ENCODE measurements at places on chromosomes 2 and 18.

DNA sequence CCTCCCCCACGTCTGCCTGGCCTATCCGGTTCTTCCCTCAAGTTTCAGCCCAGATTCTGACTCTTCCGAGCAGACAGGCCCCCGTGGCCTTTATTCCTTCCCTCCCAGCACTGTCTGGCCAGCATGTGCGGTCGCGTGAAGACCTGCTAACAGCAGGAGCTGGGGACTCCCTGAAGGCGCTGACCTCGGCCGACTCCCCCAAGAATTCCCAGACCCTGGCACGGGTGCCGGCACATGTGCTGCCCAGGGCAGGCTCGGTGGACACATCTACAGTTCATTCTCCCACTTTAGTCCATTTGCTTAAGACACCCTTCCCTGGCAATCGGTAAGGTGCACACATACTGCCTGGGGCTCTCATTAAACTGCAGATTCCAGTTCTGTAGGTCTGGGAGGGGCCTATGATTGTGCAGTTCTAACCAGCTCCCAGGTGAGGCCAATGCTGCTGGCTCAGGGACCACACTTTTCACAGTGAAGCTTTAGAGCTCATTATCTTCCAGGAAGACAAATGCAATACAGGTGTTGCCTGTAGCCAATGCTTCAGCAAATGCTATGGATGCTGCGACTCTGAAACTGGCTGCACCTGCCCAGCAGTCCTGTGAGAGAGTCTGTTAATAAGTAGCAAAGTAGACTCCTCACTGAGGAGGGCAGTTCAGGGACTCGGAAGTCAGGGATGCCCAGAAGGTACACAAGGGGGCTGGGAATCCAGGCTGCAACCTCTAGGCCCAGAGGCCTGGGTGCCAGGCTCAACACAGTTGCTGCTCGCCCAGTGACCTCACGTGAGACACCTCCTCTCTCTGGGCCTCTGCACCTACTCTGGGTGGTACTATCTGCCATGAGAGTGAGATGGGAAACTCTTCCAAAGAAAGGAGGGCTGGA is 45.4 kb upstream of the TAF1B start:
- DNase-seq: peak; percentile 80

DNA sequence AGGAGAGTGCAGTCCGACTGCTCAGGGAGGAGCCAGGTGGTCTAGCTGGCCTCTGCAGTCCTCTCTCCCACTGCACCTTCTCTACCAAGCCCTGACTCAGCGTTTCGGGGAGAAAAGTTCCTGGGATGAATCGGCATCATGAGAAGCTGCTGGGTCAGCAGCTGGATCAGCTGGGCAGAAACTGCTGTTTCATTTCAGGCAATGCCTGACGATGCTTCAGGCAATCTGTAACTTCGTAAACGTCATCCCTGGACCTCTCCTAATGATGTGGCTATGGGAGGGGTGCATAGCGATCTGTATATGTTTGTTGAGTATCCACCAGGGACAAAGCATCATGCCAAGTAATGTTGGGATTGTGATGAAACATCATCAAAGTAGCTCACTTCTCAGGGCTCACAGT is 20.7 kb downstream of the LIPG start:
- no peak for DNase-seq

- no peak for DNase-seq
Measured at GRCh38 chr2:111135910-111136297, 15.2 kb downstream of the BCL2L11 start.

DNA sequence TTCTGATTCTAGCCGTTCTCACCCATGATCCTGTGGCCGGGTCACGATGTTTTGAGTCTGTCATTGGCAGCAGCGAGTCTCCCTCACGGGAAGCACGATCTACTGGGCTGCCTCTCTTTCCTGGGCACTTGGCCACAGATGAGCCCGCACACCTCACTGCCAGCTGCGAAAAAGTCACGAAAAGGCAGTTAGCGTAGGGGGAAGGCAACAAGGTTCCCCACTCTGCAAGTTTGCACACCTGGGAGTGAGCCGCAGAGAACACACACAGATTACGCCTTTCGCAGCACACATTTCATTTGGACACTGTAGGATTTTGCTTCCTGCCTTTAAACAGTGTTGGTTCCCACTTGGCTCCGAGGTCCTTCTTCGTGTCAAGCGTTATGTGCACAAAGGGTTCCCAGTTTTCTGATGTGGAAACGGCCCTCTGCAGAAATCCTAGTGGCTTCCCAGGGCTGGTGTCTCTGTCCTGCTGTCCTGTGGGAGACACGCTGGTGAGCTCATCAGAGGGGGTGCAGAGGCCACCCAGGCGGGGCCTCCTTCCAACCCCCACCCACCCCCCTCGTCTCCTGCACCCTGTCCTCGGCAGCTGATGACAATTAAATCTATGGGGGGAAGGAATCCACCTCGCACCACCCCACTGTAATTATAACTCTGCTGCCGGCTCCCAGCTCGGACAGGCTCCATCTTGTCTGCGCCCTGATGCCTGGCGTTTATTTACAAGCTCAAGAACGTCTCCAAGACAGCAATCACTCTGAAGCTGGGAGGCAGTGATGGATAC is 157.3 kb upstream of the SALL3 start:
- no peak for DNase-seq

DNA sequence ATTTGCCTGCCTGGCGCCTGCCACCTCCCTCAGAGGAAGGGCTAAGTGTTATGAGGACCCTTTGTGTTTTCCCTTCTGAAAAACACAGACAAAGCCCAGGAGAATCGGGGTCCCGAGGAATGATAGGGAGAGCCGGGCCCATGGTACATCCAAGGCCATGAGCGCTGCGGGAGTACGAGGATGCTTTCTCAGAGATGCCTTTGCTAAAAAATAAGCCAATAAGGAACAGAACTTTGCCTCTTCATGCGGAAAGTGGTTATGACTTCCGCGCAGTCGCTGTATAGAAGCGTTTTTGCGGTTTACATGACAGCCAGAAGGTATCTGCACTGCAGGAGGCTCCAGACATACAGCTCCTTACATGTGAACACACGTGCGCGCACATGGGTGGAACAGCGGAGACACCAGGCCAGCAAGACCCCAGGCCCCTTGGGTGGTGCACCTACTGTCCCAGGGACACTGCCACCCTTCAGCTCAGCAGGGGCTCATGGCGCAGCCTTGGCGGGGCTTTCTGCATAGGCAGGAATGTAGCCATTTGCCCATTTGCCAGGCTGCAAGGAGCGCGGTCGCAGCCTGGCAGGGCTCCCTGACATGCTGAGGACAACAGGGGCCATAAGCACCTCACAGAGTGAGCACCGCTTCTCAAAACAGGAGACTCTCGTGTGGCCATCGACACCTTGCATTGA is 252.4 kb upstream of the SALL3 start:
- DNase-seq: no peak

DNA sequence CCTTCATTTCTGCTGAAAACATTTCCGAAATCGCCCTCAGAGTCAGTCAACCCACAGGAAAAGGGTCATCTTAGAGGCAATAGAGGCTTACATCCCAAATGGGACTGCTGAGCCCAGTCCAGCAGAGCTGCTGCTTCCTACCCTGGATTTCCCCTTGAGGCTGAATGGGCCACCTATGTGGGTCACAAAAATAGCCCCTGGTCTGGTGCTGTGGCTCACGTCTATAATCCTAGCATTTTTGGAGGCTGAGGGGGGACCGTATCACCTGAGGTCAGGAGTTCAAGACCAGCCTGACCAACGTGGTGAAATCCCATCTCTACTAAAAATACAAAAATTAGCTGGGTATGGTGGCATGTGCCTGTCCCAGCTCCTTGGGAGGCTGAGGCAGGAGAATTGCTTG is 49.3 kb downstream of the ADNP2 start:
- no peak for DNase-seq

- no peak for DNase-seq
Measured at GRCh38 chr2:42754776-42755140, 9.2 kb downstream of the OXER1 start.

- peak; percentile 44 for DNase-seq
Measured at GRCh38 chr2:134411828-134412638, 158.2 kb downstream of the MGAT5 start.

GRCh38 chr2:234808907-234809306 is 142.9 kb upstream of the SH3BP4 start:
- DNase-seq: no peak

DNA sequence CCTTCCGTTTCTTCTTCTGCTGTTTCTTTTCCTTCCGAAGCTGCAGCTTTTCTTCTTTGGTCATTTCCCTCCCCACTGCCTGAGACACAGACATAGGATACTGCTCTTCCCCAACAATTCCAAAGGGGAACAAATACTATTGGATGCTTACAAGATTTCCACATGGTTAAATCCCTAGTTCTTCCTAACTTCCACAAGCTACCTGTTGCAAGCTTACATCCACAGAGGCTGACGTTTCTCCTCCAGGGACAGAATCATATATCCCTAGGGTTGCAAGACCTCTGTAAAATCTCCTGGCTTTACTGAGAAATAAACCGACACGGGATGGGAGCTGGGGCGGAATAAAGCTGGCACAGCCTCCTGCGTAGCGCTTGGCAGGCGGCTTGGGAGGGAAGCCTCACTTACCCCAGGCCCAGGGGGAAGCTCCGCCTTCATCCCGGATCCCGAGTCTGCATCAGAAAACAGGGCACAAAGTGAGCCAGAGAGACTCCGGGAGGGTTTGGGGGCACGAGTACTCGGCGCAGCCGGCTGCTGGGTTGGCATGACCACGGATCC is 590 bp downstream of the EIF2B4 start:
- DNase-seq: peak; percentile 57

DNA sequence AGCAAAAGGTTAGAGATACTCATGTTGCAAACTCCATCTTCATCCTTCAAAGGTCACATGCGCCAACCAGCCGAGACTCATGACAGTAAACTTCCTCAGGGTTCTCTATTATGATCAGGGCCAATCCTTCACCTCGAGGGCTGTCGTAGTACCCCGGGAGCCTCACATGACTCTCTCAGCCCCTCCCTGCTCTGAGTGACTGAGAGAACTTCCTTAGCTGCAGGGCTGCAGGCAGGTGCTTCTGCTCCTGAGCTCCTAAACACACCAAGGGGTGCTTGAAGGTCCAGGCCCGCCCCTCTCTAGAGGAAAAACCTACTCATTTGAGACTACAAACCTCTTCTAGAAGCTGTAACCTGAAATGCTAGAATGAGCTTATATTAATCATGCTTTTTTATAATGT is 48.2 kb downstream of the LONRF2 start:
- no peak for DNase-seq

DNA sequence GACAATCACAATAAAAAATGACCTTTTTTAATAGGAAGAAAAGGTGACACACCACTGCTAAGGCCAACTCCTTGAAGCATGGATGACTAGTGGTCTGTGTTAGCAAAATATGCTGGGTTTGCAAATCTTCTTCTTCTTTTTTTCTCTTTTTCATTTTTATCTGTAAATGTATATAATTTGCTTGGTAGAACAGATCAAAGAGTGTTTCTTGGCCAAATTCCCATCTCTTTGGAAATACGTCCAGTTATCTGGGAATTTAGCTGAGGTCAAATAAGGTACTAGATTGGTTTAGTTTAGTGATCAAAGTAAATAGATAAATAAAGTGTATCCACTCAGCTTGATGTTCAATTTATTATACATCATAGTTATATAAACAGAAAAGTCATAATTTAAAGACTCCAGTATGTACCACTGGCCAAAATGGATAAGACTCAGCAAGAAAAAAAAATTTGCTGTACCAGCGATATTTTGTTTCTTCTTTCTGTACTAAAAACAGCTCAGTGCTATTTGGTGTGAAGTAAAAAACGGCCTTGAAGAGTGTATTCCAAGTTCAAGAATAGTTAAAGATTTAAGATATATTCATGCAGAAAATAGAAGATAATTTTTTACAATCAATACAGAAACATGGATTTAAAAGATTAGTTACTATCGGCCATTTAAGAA is 738.6 kb upstream of the PIK3C3 start:
- no peak for DNase-seq

DNA sequence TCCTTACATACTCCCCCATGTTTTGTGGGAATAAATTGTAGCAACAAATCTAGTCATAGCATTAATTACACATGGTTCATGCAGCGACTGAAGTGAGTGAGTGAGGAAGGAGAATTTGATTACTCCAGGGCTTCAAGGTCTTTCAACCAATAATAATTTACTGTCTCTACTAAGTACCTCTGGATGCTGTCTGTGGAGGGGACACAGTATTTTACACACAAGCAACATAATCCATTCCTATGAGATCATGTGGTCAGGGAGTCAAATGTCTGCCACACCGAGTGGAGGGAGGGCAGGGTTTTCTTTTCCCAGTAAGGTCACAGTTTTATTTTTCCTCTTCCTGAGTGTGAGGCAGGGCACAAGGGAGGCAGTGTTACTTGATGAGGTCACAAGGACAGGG is 334.7 kb upstream of the CELF4 start:
- no peak for DNase-seq

DNA sequence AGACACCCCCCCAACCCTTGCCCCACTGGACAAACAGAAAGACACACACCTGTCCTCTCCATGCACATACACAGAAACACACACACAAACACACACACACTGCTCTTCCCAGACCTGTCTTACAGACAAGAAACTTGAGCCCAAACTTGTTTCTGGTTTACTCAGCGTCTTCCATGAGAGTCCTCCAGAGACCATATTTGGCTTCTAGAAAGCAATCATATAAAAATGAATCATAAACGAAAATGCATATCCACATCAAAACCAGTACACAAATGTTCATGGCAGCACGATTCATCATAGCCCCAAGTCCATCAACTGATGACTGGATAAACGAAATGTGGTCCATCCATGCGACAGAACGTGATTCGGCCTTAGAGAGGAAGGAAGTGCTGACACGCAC is 84.2 kb upstream of the ASAP2 start:
- no peak for DNase-seq

All from trophoblast cell (in vitro differentiated cells and primary cell).